ENCODE measurements at places on chromosomes 16 and 17.

- no peak for DNase-seq
These were observed 40.0 kb downstream of the SF3B3 start for GRCh38 chr16:70563636-70564035.

DNA sequence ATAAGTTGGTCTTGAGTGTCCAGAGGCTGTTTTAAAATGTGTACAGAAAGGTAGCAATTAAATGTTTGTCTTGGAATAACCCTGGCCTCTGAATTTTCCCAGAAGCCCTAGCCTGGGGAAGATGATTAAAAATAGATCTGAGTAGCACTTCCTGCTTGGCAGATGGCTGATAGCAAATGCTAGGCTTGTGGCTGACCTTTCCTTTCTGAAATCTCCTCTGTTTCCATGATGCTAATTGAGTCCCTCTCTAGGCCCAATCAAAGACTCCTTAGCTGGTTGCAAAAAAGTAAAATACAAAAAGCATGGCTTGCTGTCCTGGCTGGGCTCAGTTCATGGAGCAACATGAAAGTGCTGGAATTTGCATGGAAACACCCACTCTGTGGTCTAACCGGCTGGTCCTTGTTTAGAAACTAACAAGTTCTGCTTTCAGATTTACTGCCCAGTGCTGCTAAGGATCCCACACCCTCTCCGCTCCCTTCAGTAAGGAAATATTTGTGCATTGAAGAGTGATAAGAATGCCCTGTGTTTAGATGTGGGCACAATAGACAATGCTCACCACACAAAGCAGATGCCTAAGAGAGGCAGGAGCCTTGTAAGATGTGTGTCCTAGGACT is 40.8 kb downstream of the YPEL2 start:
- no peak for DNase-seq

GRCh38 chr17:55814377-55814776 is 63.5 kb downstream of the PCTP start:
- no peak for DNase-seq

DNA sequence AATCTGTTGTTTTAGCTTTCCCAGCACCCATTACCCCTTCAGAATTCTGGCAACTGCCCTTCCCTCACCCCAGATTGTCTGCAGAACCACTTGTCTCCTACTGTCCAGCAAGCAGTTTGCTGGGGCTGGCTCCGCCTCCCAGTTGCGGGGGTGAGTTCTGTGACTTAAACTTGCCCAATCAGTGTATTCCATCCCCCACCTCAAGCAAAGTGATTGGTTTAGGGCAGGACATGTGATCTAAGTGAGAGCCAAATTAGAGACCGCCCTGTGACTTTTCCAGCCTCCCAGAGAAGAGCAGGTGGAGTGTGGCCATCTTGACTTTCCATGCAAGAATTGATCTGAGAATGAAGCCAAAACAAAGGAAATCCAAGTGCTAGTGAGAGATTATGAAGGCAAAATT is 22.7 kb upstream of the SRCIN1 start:
- DNase-seq = no peak

DNA sequence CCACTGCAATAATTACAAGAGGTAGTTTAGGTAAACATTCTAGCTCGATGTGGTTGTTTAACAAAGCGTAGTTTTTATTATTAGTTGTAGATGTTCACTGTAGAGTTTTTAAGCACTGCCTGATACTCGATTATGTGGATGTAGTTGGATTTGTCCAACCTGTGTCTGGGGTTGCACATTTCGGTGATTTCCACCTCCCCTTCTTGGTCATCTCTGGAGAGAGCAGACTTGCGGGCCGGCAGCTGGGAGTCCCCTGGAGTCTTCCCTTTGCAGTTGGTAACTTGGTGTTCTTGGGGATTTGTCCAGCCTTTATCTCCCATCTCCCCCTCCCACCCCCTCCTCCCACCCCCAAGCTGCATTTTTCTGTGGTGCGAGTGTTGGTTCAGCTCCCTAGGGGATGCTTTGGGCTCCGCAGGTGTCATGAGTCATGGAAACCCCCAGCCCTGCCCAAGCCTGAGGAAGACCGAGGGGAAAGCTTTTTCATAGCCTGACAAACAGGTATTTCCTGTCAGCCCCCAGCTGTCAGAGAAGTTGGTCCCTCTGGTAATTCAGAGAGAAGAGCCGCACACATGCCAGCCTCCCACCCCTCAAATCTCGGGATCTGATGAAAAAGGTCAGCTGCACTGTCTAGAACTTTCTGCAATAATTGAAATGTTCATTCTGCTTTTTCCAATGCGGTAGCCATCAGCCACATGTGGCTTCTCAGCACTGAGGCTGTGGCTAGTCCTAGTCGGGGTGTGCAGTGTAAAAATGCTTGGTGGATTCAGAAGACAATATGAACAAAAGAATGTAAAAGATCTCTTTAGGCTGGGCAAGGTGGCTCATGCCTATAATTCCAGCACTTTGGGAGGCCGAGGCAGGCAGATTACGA is 50.3 kb downstream of the KSR1 start:
- no peak for DNase-seq
